Stimulated activated CD4-positive, alpha-beta T cell treated with anti-CD3 and anti-CD28 coated beads, Interleukin-12 subunit alpha, Interleukin-12 subunit beta, amount 100 ng/mL, for 24 hours (primary cell): ENCODE measurements at places on chromosomes 2 and 18.

DNA sequence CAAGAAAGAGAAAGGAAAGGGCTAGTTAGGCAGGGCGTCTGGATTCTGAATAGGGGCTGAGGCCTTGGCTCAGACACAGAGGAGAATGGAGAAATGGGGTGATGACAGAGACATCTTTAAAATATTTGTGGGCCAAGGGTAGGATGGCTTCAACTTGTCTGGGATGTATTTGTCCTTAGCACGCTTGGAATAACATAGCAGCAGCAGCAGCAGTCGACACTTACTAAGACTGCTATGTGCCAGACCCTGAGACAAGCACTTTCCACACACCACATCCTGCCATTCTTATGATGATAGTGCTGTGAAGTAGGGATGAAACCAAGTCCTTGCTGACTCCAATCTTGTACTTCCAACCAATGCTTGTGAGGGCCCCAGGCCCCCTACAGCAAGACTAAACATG, 2.6 kb downstream of the IL1RL1 start:
- DNase-seq = no peak

- no peak for DNase-seq
Observed at GRCh38 chr18:29164993-29165599, 988.2 kb upstream of the CDH2 start.

DNA sequence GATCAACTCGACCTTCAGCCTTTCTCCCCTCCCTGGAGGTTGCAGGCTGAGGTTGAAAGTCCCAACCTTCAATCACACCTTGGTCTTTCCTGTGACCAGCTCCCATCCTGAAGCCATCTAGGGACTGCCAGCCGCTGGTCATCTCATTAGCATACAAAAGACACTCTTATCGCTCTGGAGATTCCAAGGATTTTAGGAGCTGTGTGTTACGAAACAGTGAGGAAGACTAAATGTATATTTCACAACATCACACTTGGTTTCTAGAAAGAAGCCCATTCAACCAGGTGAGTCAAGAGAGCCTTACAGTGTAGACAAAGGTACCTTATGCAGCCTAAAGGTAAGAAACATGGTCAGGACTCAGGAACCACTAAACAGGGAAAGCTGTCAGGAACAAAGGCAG, 126.4 kb downstream of the SH3BP4 start:
- DNase-seq = no peak

DNA sequence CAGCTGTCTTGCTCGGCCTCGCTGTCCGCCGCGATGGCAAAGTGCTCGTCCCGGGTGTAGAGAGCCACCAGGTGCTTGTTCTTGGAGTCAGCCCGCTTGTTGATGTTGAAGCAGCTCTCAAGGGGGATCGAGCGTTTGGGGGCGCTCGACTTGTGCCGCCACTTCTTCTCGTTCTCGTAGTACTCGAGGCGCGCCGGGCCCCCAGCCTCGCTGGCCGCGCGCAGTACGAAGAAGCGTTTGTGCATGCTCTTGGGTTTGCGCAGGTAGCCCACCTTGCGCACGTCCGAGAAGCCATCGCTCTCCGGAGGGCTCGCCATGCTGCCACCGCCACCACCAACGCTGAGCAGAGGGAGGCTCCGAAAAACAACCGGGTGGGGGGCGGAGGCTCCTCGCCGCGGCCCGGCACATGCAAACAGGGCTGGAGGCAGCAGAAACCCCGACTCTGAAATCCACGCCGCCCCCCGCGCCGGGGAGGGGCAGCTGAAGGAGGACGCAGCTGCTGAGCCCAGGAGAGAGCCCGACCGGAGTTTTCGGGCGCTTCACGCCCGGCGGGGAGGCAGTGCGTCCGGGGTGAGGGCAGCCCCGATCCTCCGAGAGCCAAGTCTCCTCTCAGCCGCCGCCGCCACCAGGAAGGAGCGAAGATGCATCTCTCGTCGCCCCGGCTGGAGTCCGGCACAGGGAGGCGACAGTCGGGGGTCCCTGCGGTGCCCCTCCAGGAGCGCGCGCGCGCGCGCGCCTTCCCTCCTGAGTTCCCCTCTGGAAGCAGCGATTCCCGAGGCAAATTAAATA, 1.0 kb downstream of the IRS1 start:
- DNase-seq = no peak

DNA sequence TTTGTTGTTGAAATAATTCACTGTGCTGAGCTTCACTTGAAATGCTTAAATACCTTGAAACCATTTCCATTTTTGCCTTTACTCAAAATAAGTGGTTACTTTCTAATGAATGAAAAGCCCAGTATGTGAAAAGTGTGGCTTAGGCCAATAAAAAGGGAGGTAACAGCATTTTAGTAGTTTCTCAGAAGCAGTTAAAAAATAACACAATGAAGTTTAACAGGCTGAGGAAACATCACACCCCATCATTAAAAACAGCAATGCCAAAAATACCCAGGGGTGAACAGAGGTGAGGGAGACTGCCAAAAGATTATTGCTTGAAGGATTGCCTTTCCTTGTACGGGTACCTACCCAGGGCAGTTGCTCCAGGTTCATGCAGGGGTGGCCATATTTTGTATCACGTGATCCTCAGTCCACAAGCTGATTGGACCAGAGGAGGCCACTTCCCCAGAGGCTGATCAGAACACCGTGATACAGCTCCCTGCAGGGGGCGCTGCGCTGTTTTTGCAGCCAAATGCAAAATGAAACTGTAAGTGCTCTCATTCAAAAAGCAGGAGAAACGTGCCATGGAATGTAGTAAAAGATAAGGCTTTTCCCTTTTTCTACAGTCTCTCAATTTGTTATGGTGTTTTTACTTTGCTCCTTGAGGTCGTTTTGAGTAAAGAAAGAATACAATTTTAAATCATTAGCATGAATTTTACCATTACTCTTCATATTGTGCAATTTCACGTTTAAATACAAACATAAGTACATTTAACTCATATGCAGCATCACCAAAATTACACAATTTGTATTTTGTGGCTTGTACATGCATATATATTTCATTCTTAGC, 70.2 kb upstream of the SH3BP4 start:
- no peak for DNase-seq

- no peak for DNase-seq
Observed at GRCh38 chr2:230778350-230779063, 65.9 kb downstream of the CAB39 start.

DNA sequence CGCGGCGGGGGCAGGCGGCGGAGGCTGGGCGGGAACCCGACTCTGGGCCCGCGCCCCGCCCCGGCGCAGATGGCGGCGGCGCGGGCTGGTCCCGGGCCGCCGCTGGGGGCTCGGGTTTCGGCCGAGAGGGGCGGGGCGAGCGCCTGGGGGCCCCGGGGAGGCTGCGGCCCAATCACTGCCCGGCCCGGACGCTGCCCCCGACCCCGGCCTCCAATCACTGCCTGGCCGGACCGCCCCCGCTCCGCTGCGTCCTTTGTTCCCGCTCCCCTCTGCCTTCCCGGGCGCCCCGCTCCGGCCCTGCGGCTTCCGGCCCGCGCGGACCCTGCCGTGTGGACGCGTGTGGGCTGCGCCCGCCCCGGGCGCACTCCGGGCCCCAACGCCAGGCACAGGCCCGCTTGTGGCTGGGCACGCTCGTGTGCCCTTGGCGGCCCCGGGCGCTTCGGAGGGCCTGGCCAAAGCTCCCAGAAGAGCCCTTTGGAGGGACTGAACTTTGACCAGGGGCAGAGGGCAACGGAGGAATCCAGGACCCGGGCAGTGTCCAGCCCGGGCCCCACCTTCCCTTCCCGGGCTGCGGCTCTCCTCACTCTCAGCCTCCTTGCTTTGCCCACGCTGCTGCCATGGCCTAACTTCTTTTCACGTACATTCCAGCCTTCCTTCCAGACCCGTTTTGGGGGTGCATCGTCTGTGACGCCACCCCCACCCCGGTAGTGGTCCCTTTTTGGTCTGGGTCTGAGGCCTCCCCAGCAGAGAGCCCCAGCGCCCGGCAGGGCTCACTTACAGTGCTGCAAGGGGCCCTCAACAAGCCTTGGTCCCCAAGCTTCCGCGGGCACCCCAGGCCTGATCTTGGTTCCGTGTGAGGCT, 27.1 kb upstream of the PTMA start:
- no peak for DNase-seq

DNA sequence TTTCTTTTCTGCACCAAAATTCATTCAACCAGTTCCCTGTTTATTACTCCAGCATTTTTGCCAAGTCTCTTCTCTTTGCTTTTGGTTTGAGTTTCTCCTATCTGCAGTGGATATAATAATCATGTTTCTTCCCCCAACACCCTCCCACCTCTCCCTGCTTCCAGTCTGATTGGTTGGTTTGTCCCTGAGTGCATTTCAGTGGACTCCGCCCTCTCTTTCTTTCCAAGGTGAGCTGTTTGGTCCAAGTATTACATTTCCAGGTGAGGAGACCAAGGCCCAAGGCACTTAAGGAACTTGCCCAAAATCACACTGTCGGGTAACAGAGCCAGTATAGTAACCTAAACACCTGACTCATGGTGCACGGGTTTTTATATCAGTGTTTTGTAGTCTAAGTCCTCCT, 17.7 kb downstream of the MRO start:
- DNase-seq = no peak

- DNase-seq = no peak
Observed at GRCh38 chr2:216716109-216716508, 20.8 kb upstream of the IGFBP5 start.

- no peak for DNase-seq
Observed at GRCh38 chr2:201879996-201880395, 73.7 kb downstream of the CDK15 start.

DNA sequence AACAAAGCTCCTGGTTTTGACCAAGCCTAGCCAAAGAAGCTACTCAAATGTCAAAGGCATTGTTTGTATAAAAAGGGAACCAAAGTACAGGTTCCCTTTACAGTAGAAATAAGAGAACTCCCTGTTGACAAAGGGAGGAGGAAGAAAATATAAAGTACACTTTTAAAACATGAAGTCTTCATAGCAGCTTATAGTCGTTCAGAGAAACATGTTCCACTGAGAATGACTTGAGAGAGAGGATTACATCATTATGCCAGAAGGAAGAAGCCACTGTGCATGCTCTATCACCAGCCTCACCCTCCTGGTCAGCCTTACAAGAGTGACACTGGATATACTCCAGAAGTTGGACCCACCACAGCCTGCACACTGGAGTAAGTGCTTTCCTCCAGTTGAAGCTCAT, 2.5 kb upstream of the DHRS9 start:
- DNase-seq = no peak

DNA sequence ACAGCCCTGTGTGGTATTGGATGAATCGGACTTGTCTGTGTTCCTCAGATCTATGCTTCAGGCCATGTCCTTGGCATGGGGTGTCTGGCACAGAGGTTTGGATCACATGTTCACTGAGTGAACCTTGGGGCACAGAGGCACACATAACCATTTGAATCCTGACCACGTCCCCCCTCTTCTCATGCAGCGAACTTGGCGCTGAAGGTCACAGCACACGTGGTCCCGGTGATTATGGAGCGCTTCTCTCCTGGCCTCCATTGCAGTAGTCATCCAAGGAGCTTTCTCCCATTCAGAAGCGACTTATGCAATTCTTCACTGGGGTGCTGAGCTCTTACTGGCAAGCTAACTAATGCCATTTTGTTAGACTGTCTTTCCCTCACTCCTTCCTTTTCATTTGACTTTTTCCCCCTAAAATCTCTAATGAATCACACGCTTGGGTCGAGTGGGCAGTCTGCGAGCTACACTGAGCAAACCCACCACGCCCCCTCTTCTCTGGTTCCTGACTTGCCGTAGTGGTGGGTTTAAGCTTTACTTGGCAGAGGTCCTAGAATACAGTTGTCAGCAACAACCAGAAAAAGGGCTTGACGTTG, 59.4 kb downstream of the KCNG2 start:
- no peak for DNase-seq

- peak; percentile 78 for DNase-seq
Observed at GRCh38 chr2:230987137-230988020, 8.5 kb upstream of the SPATA3 start.

- DNase-seq = no peak
Observed at GRCh38 chr18:4020026-4020425, 435.1 kb downstream of the DLGAP1 start.

DNA sequence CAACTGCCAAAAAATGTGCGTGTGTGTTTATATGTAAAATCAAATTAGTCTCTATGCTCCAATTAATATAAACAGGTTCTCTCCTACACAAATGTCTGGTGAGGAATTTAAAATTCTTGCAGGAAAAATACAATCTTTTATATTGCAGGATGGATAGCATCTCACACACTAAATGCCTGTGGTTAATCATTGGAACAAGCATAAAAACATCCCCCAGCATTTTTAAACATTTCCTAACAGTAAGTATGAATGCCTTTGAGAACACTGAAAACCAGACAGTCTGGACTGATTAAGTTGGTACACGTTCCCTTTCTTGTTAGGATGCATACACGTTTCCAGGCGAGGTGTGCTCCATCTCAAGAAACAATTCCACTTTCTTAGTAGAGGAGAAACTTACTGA, 29.9 kb upstream of the PDE1A start:
- DNase-seq = no peak

- no peak for DNase-seq
Observed at GRCh38 chr18:10736984-10737383, 211.2 kb downstream of the NAPG start.

DNA sequence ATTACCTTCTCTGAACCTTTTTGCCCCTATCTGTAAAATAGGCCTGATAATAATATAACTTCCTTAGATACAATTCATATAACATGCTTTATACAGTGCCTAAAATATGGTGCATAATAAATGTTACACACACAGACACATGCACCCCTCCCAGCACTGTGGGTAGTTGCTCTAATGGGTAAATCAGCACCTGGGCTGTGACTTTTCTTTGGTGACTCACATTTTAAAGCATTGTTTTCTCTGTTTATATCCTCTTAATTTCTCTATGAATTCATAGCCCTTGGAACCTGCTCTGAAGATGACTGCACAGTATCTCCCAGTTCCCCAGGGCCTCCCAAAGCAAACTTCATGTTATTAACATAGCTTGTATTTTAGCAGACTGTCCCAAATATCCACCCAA, 248.2 kb upstream of the TNP1 start:
- no peak for DNase-seq

GRCh38 chr2:38524580-38524979, 78.1 kb downstream of the HNRNPLL start:
- no peak for DNase-seq

- DNase-seq = no peak
Observed at GRCh38 chr2:135454608-135455007, 76.4 kb downstream of the ZRANB3 start.

GRCh38 chr2:72951303-72952095, 34.2 kb downstream of the EMX1 start:
- no peak for DNase-seq

DNA sequence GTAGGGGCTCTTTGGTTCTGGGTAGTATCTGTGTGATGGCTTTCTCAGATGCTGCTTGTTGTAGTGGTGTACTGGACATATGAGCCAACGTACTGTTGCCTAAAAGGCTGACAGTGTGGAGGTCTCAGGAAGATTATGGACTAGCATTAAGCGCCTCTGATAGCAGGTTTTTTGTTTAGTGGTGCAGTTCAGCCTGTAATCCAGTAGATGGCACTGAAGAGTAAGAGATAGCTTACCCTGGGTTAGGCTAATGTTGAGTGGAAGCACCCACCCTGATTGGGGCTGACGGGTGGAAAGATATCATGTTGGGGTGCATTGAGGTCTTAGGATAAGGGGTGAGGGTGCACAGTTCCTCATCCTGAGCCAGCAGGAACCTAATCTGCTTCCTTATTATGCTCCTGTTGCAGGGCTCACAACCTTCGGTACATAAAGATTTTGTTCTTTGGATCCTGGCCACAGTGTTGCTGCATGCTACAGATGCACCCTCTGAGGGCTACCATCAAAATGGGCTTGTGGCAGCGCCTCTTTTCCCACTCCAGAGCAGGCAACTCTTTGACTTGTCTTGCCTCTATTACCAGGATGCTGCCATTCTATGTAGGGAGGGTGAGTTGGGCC, 79.6 kb downstream of the MSTN start:
- no peak for DNase-seq

- DNase-seq = no peak
Observed at GRCh38 chr2:16645775-16646559, 19.7 kb downstream of the CYRIA start.
